ENCODE measurements at places on chromosomes 1 and 21.

- DNase-seq, result no peak
Measured at GRCh38 chr1:110387048-110387754, 3.6 kb downstream of the SLC16A4 start.

- no peak for DNase-seq
Measured at GRCh38 chr1:110506541-110506940, 12.4 kb downstream of the KCNA10 start.

DNA sequence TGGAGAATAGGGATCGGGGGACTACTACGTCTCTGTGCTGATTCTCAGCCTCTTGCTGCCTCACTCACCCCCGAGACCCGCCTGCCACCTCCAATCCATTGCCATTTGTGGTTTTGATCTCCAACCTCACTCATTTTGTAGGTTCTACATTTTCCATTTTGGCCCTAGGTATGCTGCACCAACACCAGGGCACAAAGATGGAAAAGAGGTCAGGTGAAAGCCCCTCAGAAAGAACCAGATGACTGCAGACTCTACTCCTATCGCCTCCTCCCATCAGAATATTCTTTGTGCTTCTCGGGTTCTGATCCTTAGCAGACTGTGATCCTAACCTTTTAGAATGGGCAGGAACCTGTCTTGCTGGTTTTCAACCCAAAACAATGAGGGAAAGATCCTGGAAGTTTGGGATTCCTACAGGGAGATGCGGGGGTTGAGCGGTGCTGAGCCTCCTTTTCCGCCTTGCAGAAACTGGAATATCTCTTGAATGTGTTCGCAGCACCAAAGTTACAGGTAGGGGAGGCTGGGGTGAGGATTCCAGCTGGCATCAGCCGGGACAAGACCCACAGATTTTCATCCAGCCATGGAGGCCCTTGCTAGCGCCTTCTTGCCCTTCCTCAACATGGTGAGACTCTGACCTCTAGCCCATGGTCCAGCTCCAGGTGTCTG, 53.1 kb downstream of the RHBG start:
- DNase-seq, result no peak

- DNase-seq, result no peak
Measured at GRCh38 chr1:979744-980072, 2.2 kb downstream of the PERM1 start.

DNA sequence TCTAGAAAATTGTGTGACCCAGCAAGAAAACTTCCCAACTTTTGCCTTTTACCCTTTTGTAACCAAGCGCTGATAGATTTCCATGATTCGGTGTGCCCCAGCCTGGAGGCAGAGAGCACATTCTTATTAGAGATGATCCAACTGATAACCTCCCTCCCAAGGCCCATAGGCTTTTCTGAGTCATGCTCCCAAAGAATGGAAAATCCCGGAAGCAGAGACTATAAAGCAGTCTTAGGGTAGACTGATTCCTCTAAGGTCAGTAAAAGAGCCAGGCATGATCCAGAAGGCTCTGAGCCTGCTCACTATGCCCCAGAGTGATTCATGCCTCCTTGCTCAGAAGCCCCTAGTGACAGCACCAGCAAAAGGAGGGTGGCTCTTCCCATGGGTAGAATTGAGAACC, 4.3 kb downstream of the CAMK1G start:
- DNase-seq, result no peak

GRCh38 chr1:187641907-187642306, 813.2 kb downstream of the PLA2G4A start:
- DNase-seq, result no peak

DNA sequence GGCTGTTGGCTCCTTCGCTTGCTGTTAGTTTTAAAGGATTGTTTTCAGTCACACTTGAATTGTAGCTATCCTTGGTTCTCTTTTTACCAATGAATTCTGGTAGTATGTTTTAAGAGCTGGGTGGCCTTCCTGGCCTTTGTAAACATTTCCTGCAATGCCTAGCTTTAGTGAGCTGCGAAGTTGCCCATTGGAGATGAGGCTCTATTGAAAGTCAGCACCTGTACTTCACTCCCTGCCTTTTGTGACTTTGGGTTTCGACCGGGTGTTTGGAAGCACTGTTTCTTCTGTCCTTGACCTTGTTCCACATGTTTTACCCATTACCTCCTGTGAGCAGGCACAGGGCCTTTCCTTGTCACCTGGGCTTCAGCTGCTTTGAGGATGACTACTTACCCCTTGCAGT, 64.7 kb downstream of the DYRK1A start:
- no peak for DNase-seq

DNA sequence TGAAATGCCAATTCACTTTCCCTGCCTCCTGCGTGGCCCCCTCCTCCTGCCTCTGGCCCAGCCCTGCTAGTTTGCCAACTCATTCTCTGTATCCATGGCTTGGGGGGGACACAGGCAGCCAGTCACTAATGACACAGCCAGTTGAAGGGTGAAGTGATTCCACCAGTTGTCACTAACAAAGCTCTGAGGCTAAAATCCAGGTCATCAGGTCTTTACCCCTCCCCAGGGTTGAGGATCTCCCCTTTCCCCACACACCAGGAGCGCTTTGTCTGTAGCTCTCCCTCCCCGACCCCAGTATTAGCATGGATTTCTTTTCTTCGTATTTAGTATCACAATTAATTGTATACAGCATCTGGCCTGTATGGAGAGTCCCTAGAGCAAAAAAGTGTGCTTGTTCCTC, 394.1 kb downstream of the RRAGC start:
- DNase-seq, result no peak

- no peak for DNase-seq
Measured at GRCh38 chr1:2563205-2563604, 7.0 kb downstream of the TNFRSF14 start.

DNA sequence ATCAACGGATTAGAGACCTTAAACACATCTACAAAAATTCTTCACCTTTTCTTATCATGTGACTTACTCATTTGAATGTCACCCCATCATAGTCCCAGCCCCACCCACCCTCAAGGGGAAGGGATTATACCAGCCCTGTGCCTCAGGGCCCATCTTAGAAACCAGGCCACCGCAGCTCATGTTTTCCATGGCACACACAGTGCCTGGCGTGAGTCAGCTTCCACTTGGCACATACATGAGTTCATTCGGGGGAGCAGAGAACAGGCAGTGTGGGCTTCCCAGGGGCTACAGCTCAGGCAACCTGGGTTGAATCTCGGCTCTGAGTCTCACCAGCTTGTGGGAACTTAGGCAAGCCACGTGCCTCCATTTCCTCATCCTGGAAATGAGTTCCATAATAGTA, 310.6 kb downstream of the NPHP4 start:
- no peak for DNase-seq

- no peak for DNase-seq
Measured at GRCh38 chr1:85330214-85330631, 53.8 kb upstream of the BCL10 start.

DNA sequence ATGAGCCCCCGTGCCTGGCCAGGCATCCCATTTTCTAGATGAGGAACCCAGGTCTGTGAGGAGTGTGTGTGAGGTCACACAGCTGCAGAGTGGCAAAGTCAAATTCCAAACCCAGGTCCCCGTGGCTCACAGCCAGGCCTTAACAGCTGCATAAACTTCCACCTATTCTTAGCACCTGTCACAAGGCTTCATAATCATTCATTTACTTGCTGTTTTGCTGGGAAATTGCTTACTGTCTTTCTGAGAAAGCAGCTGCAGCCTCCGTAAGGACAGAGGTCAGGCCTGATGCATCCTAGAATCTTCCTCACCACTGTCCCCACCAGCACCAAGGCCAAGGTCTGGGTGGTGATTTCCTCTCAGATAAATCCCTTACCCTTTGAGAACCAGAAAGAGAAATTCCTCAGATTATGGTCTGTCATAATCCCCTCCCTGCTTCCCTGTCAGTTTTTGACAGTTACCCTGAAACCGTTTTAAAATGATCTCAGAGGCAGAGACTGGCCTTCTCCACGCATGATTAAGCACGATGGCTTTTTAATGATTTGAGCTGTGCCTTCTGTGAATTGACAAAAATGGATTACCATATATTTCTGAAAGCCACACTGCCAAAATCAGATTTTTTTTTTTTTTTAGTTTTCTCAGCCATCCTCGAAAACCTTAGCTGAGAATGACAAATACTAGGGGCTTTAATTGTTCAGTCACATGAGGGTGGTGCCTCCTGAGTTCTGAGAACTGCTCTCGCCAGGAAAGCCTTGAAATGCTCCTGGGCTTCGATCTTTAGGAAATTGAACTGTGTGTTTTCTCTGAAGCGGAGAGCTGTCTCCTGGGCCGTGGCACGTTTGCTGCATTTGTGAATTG, 70.0 kb upstream of the SELENON start:
- no peak for DNase-seq

DNA sequence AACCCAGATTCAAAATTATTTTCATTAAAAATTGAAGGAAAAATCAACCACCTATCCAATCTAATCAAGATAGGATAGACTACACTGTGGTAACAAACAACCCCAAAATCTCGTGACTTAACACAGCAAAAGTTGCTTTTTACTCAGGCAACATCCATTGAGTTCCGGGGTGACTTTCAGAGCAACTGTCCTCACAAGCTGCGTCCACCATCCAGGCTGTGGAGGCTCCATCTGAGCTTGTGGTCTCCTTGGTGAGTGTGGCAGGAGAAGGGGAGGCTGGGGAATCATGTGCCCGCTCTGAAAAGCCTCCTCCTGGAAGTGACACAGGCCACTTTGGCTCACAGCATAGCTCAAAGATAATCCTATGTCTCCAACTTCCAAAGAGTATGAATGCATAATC, 52.4 kb downstream of the CD2 start:
- DNase-seq, result no peak

DNA sequence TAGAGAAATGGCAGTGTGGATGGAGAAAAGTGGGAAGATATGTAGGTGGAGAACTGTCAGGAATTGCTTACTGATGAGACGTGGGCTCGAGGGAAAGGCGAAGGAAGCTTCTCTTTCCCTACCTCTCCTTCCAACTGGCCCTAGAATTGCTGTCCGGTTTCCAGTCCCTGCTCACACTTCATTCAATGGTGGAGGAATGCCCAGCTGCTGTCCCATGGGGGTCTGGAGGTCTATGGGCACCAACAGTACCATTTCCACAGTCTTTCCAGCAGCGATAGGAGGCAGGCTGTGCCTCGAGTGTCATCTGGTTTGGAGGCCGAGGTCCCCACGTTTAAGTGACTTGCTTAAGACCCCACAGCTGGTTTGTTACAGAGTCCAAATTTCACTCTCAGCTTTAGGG, 31.5 kb upstream of the CD1D start:
- no peak for DNase-seq

GRCh38 chr1:64630611-64631010, 114.3 kb upstream of the RAVER2 start:
- no peak for DNase-seq

GRCh38 chr1:152654110-152654509, 9.1 kb upstream of the LCE2D start:
- peak; percentile 39 for DNase-seq

DNA sequence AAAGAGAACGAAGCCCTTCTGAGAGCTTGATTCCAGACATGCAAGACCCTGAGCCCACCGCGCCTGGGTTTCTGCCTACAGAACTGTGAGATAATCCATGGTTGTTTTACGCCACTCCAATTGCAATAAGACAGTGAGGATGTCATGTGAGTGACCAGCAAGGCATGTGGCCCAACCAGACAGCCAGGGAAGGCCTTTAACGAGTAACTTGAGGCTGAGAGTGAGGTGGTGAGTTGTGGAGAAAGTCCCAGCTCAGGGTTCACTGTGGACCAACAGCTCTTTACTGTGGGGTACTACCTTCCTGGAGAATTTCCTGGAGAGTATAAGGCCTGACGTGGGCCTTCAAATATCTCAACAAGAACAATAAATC, 153.9 kb downstream of the ETS2 start:
- DNase-seq, result no peak

- DNase-seq, result no peak
Measured at GRCh38 chr1:115726570-115726969, 41.9 kb downstream of the CASQ2 start.

GRCh38 chr21:44710756-44711326, 531 bp downstream of the TSPEAR start:
- DNase-seq, result no peak

- no peak for DNase-seq
Measured at GRCh38 chr1:164961715-164962114, 394.8 kb downstream of the LMX1A start.
